ENCODE measurements at places on chromosomes 3 and 15. TPM values are rescaled to one million over a fixed set of nuclear protein-coding genes. Genes with fewer than 3 reads are reported as not detected.

Gene GASK1A
- total RNA-seq: not detected

Gene LRRIQ4
- 0.09 TPM for total RNA-seq

Gene IFT57
- total RNA-seq: 25.2 TPM

Gene C2CD4A
- 0.05 TPM for total RNA-seq

Gene ERC2
- total RNA-seq: 0.19 TPM

Gene PDCD6IP
- total RNA-seq: 189 TPM

Gene SPESP1
- 0.51 TPM for total RNA-seq

Gene UNC13C
- not detected for total RNA-seq

Gene TFG
- 72.2 TPM for total RNA-seq

Gene ULK4
- total RNA-seq: 6.3 TPM

Gene NOX5
- not detected for total RNA-seq

Gene C3orf22
- not detected for total RNA-seq

Gene SLC12A1
- not detected for total RNA-seq

Gene LTF
- not detected for total RNA-seq

Gene PRR23B
- not detected for total RNA-seq

Gene PIGZ
- 1.7 TPM for total RNA-seq

Gene FHIT
- 23.8 TPM for total RNA-seq

Gene CRYGS
- total RNA-seq: 4.4 TPM

Gene P2RY12
- total RNA-seq: not detected

Gene GATA2
- not detected for total RNA-seq

Gene KPNA1
- total RNA-seq: 78.4 TPM

Gene GHSR
- not detected for total RNA-seq

Gene KIF7
- total RNA-seq: 1.9 TPM

Gene HIGD2B
- not detected for total RNA-seq

Gene DGKG
- 0.14 TPM for total RNA-seq

Gene YEATS2
- 58.4 TPM for total RNA-seq

Gene LRRC31
- total RNA-seq: not detected

Gene ECE2
- not detected for total RNA-seq

Gene SKOR1
- total RNA-seq: 0.09 TPM

Gene SLC4A7
- 69.0 TPM for total RNA-seq

Gene GOLGA8T
- not detected for total RNA-seq

Gene ZNF774
- 1.2 TPM for total RNA-seq

Gene GOLGA8K
- total RNA-seq: 0.62 TPM

Gene AGBL1
- not detected for total RNA-seq

Gene CHL1
- total RNA-seq: not detected

Gene SLC22A13
- total RNA-seq: 0.47 TPM

Gene CYP1A2
- total RNA-seq: not detected

Gene GPR87
- 1.0 TPM for total RNA-seq

Gene MRPS11
- total RNA-seq: 72.6 TPM

Gene KLHL40
- total RNA-seq: not detected

Measured in activated CD4-positive, alpha-beta T cell treated with anti-CD3 and anti-CD28 coated beads, Interleukin-2, amount 10 ng/mL, durations not matched to agents 24 days and 14 days (primary cell).